ENCODE measurements at places on chromosomes 11 and 22.
A peak's percentile ranks its signal among the peaks of the same experiment; 100 is the strongest.

GRCh38 chr11:128195057-128195751, 392.2 kb downstream of the ETS1 start:
- no peak for DNase-seq

GRCh38 chr11:121270001-121270678, 22.4 kb upstream of the SC5D start:
- DNase-seq, result no peak

- no peak for DNase-seq
These were observed 18.1 kb downstream of the RNH1 start for GRCh38 chr11:488992-489391.

DNA sequence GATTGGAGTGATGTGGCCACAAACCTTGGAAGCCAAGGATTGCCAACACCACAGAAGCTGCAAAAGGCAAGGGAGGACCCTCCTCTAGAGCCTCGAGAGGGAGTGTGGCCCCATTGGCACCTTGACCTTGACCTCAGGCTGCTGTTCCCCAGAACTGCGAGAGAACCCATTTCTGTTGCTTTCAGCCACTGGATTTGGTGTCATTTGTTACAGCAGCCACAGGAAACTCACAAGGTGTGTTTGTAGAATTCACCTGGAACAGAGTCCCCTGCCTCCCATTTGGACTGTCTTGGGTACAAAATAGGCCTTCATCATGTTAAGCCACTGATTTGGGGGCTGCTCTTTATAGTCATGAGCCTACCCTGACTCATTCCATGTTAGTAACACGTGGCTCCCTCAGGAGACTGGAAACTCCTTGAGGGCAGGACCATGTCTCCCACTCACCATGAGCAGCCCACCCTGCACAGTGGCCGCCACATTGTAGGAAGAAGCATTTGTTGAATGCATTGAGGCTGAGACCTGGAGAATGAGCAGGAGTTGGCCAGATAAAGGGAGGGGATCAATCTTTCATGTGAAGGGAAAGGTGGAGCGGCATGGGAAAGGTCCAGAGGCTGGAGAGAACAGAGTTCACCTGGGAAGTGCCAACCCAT, 8.3 kb downstream of the C11orf86 start:
- no peak for DNase-seq

GRCh38 chr11:55714982-55715888, 53.2 kb downstream of the OR4C6 start:
- DNase-seq, result no peak

DNA sequence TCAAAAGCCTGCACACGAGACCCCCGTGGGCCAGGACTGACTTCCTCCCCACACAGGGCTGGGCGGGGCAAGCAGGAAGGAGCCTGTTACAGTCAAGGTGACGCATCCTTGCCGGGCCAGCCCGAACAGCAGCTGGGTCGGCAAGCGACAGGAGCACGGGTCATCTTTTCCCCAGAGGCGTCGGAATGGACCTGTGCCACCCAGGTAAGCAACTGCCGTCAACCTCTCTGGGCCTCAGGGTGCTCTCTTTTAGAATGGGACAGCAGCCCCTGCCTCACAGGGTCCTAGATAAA, at the start of gene CYTH4:
Gene CYTH4 (plus strand): TSS at position 124 of the 293 bp plus-strand sequence. CDS start 62 bp downstream, at position 186.
- DNase-seq, result peak; percentile 79

DNA sequence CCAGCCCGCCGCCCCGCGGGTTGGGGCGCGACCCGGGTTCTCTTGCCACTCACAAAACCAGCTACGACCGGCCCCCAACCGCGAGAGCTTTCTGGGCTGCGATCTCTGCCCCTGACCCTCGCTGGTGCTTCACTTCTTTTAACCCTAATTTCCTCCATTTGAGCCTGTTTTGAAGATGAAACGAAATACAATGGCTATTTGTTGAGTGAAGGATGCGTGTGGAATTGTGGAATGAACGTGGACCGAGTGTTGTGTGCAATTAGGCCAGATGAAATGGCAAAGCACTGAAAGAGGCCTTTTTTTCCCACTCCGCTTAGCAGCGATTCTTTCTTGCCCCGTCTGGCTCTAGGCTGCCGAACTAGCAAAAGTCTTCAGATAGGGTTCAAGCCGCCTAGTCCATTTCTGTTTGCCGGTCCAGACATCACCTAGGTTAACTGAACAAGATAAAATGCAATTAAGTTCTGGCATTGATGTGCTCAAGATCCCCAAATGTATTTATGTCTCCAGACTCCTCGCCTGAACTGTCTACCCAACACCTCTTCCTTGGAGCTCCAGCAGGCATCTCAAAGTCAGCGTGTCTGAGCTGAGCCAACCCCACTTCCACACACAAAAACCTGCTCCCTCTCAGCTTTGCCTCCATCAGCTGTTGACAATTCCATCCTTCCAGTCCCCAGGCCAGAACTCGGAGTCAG, 471 bp upstream of the TMEM184B start:
- DNase-seq, result no peak
